ENCODE measurements at places on chromosomes 2 and 18.
A peak's percentile ranks its signal among the peaks of the same experiment; 100 is the strongest.

- no peak for DNase-seq
These were observed 164.6 kb downstream of the RTP5 start for GRCh38 chr2:242034138-242034537.

GRCh38 chr18:2994603-2995432 lies 18.1 kb downstream of the LPIN2 start:
- peak; percentile 81 for DNase-seq

- DNase-seq, result no peak
These were observed 68.7 kb upstream of the RBM44 start for GRCh38 chr2:237729681-237730475.

DNA sequence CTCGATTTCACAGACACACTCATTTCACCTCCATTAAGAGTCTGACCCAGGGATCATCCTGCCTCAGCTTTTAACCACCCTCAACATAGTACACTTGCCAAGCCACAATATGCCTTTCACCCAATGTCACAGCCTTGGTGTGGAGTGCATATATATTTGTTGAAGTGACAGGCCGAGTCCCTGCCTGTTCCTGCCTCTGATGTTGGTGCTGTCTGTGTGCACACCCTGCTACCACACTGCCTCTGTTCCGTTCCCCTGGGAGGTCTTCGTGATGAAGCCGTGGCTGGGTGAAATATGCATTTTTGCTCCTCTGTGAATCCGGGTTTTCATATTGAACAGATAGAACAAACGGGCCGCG lies 90.3 kb downstream of the RNF144A start:
- DNase-seq, result no peak

- no peak for DNase-seq
These were observed 404.8 kb downstream of the CDH2 start for GRCh38 chr18:27772081-27772480.

DNA sequence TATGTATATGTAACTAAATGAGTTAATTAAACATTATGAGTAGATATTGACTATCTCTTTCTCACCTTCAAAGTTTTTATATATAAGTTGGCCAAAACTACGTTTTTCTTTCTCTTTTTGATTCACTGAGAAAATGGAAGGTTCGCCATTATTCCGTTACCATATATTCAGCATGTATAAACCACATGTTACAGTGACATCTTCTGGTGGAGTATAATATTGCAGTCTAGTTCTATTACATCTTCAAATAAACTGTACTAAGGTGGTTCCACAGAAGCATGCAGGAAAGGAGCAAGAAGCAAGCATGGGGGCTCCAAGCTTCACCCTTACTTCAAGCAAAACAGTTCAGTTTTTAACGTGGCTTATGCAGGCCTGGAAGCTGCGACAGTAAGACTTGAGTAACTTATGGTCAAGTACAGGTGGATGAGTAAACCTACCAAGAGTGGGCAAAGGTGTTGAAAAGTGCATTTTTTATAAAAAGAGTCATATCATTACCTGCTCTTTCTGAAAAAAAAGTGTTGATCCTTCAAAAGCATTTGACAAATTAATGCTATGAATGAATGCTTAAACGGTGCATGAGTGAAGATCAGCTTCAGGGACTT lies 129.8 kb upstream of the RAB6C start:
- DNase-seq, result no peak

- no peak for DNase-seq
These were observed 596.2 kb downstream of the ARHGAP15 start for GRCh38 chr2:143725400-143725799.

- peak; percentile 33 for DNase-seq
These were observed 78.3 kb upstream of the MAP4K4 start for GRCh38 chr2:101619191-101619591.
